ENCODE measurements at places on chromosomes 4 and X. TPM values are rescaled to one million over a fixed set of nuclear protein-coding genes. Genes with fewer than 3 reads are reported as not detected.
A peak's percentile ranks its signal among the peaks of the same experiment; 100 is the strongest.

COX7B2 gene
- not detected for polyA plus RNA-seq

TCEAL2 gene
- polyA plus RNA-seq, result not detected

SOWAHB gene
- polyA plus RNA-seq, result not detected

IBSP gene
- polyA plus RNA-seq, result not detected

NEIL3 gene
- polyA plus RNA-seq, result 0.39 TPM

PAGE2 gene
- polyA plus RNA-seq, result not detected

PCDH7 gene
- not detected for polyA plus RNA-seq

DNA sequence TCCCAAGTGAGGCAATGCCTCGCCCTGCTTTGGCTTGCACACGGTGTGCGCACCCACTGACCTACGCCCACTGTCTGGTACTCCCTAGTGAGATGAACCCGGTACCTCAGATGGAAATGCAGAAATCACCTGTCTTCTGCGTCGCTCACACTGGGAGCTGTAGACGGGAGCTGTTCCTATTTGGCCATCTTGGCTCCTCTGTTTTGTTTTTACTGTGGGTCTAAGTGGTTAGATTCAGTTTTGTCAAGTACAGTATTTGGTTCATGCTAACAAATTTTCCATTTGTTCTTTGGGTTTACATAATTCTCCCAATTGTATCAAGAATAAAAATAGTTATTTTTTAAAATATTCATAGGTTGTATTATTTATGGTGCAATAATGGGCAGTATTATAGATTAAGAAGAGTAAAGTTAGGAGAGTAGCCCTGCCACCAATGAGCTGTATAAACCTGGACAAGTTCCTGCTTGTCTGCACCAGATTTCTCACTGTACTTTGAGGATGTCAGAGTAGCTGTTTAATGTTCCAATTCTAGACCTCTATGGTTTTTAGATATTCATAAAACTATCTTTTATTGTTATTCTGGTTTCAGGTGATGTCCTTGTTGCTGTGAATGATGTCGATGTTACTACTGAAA is 23.4 kb downstream of the INTU start:
- no peak for DNase-seq

DNA sequence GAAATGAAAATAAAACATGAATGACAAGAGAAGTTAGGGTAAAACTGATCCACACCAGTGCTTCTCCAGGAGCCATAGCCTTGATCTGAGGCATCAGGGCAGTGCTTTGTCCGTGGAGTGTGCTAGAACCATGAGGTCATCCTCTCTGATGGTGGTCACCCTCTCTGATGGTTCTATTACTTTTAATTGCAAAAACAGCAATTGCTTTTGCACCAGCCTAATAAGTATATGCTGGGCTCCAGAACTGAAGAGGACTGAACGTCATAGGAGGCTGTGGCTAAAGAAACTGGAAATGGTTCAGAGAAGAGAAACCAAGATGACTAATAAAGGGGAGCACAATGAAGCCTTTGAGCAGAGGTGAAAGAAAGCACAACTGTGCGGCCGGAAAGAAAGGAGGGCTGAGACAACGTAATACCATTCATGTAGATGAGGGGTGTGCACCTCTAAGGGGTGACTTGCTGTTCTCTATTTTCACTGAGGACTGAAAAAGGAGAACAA is 17.0 kb upstream of the TMEM154 start:
- DNase-seq, result peak; percentile 90

DNA sequence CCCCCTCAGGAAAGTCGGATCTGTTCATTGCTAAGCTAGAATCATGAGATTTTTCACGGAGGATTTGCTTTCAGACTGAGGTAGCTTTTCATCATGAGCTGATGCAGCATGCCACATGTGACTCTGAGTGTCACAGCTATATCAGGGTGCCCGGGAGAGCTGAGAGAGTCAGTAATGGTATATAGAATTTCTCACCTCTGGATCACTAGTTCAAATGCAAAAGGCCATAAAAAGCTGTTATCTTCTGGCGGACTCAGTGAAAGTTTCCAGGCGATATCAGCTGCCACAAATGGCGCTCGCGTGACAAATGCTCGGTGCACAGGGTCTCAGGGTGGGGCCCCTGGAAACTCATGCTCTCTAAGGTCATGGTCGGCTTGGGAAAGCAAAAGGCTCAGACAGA is 150.1 kb downstream of the DHX15 start:
- DNase-seq, result no peak

DNA sequence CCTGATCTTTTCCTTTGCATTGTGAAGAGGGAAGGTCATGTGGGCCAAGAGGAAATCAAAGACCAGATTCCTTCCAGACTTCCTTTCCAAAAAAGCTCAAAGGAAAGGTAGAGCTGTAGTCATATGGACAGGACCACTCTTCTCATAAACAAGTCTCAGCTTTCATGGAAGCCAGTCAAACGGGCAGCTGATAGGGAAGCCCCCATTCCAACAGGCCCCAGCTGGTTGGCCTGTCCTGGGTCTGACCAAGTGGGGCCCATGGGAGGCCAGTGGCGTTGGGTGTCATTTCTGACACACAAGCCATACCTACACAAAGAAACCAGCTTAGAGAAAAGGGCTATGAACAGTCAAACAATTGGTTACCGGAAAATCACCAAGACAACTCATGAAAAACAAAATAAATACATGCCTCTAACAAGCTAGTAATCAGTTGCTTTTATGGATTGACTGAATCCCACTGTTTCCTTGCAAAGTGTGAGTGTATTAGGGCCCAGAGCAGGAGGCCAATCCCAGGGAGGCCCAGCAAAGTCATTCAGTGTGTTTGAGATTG is 149.6 kb upstream of the MAMLD1 start:
- no peak for DNase-seq

DNA sequence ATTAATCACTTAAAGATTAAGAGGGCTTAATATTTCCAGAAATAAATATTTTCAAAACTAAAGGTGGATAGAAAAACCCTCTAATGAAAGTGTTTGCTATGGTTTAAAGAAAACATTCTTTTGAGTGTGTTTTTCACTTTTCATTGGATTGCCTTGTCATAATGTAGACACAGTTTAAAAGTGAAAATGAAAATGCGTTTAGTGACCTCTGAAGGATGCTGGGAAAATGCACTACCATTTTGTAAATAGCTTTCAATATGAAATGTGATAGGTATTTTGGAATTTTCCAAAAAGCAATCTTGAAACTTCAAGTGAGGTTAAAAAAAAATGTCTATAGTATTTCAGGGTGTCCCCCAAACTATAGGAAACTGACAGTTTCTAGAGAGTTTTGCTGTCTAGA is 642.2 kb downstream of the C4orf33 start:
- DNase-seq, result no peak

GRCh38 chrX:64894454-64895038 is 81.7 kb downstream of the ZC4H2 start:
- peak; percentile 51 for DNase-seq

DNA sequence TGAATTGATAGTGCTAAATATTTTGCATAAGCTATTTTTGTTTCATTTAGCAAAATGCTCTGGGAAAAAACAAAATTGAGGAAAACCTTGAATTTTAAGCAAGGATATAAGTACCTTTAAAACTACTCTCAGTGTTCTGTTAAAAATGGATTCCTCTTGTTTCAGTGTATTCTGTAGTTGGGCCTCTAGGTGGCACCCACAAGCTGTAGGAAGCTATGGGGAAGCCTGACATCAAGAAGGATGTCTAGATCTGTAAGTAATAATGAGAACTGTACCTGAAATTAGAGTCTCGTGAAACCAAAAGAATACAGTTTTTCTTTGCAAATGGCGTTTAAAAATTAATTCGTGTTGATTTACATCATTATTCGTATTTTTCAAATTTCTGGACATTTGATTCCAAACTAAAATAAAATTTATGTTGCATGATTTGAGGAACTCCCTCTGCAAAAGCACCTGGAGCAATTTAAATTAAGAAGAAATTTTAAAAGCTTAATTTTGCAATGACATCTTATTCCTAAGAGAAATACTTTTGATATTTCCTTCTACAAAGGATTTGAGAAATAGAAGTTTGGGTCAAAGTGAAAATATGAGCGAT is 51.2 kb downstream of the TMPRSS11E start:
- peak; percentile 70 for DNase-seq

- DNase-seq, result no peak
Measured at GRCh38 chrX:134010690-134011089, 25.3 kb upstream of the GPC3 start.
